ENCODE measurements at places on chromosomes 12 and 14.

DNA sequence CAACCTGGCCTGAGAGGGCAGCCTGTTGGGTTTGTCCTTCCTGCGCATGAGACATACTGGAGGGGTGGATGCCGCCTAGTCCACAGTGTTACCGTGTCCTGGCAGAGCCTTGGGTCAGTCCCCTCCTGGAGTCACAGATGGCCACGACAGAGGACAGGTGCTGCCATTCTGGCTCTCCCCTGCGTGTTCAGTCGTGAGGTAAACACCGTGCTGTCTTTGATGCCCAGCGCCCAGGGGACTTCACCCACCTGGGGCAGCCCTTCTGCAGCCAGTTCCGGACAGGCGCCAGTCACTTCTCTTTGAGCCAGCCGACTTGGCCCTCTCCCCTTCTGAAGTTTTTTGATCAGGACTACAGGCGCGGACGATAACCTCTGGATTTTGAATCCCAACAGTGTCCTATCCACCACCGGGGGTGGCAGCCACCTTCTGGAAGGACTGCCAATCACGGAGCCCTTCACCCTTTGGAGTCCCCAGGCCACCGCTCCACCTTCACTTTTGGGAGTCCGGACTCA is 933.0 kb downstream of the DIO2 start:
- no peak for DNase-seq

DNA sequence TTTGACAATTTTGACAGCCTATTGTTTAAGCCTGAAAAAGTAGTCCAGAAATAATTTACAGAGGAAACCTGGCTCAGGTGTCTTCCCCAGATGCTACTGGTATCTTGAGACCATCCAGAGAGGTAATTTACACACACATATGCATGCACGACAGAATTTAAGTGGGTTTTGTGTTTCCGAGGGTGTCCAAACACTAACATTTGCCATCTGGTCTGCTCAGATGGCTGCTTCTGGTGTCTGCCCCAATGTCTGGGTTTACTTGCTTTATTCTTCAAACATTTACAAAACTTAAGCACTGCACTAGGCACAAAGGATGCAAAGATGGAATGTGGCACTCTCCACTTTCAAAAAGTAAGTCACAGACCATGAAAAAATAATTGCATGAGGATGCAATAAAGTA is 226.6 kb upstream of the EGLN3 start:
- DNase-seq = no peak

DNA sequence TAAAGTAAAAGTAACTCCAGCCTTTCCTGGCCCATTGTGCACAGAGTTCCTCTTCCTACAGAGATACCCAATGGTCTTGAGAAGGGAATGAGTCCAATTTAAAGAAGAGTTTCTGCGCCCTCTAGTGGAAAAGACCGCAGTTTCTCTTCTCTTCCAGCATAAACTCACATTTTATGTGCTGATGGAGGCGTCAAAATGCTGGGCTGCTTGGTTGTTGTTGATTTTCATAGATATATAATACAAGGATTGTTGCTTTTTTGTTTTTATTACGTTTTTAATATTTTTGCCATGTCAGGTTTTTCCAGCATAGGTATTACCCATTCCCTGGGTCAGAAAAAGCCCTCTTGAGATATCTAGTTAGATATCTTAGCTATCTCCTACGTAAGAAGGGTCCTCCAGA is 356.9 kb upstream of the STXBP6 start:
- no peak for DNase-seq

DNA sequence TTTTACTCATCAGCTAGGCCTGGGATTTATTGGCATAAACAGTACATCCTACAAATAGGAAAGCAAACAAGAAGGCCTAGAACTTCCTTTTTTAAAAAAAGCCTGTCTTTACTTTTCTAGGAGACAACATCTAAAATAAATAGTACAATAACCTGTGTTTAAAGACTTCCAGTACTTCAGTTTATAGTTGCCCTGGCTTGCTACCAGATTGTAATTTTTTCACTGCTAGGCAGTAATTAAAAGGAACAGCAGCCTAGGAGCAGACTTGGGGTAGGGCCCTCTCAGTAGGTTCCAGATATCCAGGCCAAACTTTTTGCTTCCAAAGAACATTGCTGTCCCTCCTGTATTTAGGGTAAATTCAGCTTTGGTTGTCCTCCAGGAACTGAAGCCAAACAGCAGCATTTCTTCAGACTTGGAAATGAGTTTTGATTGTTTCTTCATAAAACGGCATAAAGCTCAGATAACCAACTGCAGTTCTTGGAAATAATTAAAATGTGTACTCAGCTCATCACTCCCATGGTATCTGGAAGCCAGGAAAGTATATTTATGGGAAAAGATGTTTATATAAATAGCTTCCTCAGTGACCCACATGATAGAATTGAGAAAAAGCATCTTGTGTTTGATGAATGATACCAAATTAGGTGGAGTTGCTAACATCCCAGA is 61.7 kb downstream of the PPP1R36 start:
- peak; percentile 50 for DNase-seq

GRCh38 chr14:104135121-104135903 is 3.1 kb upstream of the KIF26A start:
- no peak for DNase-seq

DNA sequence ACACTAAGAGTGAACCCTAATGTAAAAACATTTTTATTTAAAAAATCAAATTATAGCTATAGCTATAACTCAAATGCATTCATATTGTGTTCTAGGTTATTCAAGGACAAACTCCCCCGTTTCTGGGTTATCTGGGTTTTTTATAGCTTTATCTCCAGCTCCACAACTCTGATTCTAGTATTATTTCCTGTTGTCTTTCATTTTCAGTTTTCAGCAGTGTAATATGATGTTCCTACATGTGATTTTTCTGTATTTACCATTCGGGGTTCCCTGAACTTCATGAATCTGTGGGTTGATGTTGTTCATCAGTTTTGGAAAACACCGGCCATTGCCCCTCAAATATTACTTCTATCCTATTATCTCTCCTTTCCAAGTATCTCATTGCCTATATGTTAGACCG is 221.9 kb upstream of the FOXN3 start:
- no peak for DNase-seq

GRCh38 chr12:19639781-19640415 is 200.6 kb downstream of the AEBP2 start:
- no peak for DNase-seq

GRCh38 chr12:96219700-96220206 is 25.6 kb downstream of the ELK3 start:
- peak; percentile 90 for DNase-seq

GRCh38 chr12:113838896-113839295 is 127.2 kb downstream of the RBM19 start:
- DNase-seq = no peak

GRCh38 chr14:50225067-50225973 is 6.1 kb downstream of the SOS2 start:
- peak; percentile 39 for DNase-seq

DNA sequence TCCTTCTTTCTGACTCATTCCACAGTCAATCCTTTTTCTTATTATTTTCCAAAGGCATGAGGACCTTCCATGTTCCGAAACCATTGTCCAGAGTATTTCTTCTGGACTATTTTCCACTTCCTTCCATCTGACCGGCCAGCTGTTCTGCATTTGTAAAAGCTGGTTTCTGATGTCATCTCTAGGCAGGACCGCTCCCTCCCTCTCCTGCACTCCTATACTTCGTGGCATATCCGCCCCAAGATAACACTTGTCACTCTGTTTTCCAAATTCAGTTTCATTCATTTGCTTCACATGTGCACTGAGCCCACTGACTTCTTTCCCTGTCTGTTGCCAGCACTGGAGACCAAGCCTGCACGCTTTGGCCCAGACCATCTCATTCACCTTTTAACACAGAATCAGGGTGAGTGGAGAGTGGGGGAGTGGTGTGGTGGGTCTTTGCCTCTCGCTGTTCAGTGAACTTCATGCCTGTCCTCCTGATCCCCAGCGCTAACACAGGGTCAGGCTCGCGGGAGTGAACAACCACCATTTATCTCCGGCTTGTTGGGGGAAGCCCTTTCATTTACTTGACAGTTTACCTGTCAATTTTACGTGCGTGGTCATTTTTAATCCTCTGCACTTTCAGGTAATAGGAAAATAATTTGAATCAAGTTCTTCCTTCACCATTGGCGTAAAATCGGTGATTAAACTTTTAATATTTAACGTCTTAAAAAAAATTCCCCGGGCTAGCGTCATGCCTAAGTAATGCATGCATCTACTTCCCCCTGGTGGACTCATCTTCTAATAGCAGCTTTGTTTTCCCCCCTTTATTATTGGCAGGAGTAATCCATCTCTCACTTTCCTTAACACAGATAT is 52.5 kb downstream of the C12orf75 start:
- peak; percentile 39 for DNase-seq

- no peak for DNase-seq
Measured at GRCh38 chr12:105616971-105617540, 286.6 kb downstream of the C12orf75 start.

- DNase-seq = no peak
Measured at GRCh38 chr12:109617491-109617890, 43.9 kb downstream of the MVK start.

DNA sequence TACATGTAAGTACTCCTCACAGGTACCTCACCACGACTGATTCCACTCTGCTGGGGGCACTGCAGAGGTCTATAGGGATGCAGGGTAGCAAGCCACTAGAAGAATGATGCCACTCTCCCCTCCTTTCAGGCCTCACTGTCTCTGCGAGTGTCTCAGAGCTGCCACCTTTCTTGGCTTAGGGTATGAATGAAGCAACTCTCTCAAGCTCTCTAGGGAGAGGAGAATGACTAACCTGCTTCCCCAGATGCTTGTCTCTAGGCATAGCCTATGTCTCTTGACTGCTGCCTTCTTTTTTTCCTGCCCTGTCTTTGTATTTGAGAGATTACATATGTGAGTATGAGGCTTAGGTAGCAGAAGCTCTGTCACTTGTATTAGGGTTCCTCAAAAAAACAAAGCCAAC is 566.5 kb upstream of the ATP2B1 start:
- no peak for DNase-seq

GRCh38 chr12:127043731-127044130 is 1223.2 kb upstream of the TMEM132C start:
- DNase-seq = no peak

- DNase-seq = no peak
Measured at GRCh38 chr12:4938900-4939299, 29.2 kb downstream of the KCNA1 start.

- peak; percentile 87 for DNase-seq
Measured at GRCh38 chr14:64914237-64915028, at the start of gene CHURC1. CHURC1 (plus strand) TSS chr14:64914455; CDS start chr14:64914496, 41 bp downstream.

DNA sequence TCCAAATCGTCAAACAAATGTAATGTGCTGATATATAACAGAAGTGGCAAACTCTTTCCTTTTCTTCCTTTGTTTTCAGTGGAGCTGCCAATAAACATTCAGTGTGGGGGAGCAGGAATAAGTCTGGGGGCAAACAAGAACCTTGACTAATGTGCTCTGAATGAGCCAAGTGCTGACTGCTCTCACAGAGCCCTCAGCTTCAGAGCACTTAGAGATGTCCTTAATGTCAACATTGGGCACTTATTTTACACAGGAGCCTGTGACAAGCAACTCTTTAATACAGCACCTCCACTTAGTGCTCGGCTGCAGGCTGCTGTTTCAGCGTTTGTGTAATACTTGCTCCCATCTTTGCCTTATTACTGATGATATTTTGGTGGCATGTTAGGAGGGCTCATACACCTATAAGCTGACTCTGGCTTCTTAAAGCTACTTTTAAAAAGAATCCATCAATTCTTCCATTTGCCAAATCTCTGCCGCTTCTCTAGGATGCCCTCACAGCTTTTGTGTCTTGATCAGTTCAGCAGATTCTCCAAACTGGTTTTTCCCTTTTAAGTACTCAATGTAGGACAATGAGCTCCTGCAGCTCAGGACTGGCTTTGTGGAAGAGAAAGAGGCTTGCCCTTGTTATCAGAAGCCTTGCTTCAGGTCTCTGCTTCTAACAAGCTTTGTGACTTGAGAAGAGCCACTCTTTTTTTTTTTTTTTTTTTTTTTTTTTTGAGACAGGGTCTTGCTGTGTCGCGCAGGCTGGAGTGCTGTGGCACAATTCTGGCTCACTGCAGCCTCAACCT is 206.6 kb downstream of the MON2 start:
- no peak for DNase-seq

GRCh38 chr14:89256283-89256682 is 160.8 kb downstream of the FOXN3 start:
- no peak for DNase-seq

DNA sequence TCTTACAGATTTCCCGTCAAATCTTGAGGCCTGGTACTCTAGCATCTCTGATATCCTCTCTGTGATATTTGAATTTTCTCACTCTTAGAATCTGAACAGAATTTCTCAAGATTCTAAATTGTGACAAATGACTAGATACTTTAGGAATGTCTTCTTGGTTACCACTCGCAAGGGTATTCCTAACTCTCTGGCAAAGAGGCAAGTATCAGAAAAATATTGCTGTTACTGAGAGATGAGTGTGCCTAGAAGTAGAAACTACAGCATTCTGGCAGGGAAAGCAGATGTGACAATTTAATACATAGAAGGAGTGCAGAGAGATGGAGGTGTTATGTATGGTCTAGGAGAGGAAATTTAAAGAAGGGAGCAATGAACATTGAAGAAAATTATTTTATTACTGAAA is 467.8 kb downstream of the LRIG3 start:
- DNase-seq = no peak

DNA sequence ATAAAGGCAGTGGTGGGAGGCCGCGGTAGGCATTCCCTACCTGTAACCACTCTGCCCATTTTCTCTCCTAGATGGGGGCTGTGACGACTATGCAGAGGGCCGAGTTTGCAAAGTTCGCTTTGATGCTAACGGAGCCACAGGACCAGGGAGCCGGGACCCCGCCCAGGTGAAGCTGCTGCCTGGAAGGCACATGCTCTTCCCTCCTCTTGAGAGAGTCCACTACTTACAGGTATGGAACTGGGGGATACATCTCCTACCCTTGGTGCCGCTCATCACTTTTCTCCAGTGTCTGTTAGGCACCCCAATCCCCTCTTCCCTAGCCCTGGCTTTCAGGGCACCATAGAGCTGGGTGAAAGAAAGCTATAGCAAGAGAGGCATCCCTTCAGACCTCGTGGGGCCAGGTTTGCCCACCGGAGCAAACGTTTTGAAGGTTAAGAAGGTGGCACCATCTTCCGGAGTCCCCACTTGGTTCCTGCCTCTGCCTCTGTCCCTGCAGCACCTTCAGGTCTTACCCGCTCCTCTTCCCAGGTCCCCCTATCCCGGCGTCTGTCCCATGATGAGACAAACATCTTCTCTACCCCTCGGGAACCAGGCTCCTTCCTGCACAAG is 2.0 kb upstream of the P3H3 start:
- no peak for DNase-seq

DNA sequence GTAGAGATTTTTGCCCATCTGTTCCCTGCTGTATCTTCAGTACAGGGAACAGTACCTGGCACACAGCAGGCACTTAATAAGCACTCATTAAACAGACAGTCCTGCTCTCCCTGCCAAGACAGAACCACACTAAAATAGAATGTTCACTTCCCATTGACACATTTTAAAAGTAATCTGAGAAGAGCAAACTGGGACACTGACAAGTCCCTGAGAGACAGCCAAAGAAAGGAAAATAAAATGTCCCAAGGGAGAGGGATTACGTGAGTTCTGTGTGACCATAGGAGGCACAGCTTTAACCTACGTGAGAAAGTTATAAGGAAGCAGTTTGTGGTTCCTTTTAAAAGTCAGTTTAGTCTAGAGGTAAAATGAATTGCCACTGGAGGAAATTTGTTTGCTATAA is 43.9 kb upstream of the SYCP3 start:
- DNase-seq = no peak

GRCh38 chr14:82621881-82622450 is 1088.3 kb upstream of the SEL1L start:
- no peak for DNase-seq

Data from BJ (cell line).